ENCODE measurements at places on chromosomes 12 and 14.

DNA sequence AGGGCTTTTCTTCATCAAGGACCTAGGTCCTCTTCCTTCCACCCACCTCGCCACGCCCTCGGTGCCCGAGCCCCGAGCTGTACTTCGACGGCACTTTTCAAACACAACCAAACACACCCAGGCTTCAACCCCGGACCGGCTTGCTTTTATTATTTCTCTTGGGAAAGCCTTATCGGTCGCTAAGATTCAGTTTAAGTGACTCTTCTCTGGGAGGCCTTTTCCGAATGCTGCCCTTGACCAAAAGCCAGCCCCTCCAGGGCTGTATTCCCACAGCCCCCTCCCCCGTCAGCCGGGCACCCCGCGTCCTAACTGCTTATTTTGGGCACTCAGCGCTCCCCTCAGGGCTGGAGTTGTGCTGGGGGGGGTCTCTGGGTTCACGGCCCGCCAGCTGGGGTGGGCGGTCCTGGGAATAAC lies 644 bp upstream of the PPP4R4 start:
- DNase-seq, result no peak

GRCh38 chr14:62592877-62593276 lies 452.4 kb downstream of the KCNH5 start:
- no peak for DNase-seq

GRCh38 chr12:58757422-58757821 lies 162.9 kb downstream of the LRIG3 start:
- peak; percentile 17 for DNase-seq

GRCh38 chr12:20423557-20423956 lies 55.2 kb downstream of the PDE3A start:
- DNase-seq, result no peak

DNA sequence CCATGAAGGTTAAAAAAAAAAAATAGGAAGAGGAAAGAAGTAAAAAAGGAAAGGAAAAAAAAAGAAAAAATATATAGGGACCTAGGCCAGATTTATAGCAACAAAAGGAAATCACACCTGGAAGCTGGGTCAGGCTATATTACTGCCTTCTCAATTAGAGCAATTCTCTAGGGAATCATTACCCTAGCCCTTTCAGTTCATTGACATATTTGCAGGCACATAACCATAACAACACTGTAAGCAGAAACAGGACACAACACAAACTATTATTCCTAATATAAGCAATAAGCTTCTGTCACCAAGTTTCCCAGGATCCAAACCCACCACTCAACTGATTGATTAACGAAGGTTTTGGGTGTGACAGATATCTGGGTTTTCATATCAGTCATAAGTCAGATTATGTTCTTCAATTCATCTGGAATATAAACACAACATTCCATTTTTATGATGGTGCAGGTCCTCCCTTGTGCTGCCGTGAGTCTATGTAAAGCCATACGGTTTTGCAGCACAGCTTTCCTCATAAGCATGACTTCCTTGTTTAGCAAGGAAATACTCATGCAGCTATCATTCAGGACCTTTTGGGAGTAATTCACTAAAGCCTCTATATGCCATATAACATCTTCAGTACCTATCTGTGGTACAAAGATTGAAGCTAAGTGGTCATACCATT lies 4.2 kb downstream of the PCNX4 start:
- DNase-seq, result no peak
